Activated CD4-positive, alpha-beta T cell treated with anti-CD3 and anti-CD28 coated beads for 36 hours (primary cell): ENCODE measurements at places on chromosomes 12 and 14. TPM values are rescaled to one million over a fixed set of nuclear protein-coding genes. Genes with fewer than 3 reads are reported as not detected.

The PRKD1 gene
- not detected for total RNA-seq

The CFAP73 gene
- 0.86 TPM for total RNA-seq

The SPIC gene
- total RNA-seq = not detected

The PIGH gene
- total RNA-seq = 21.4 TPM

The OR4Q3 gene
- total RNA-seq = not detected

The FGD4 gene
- not detected for total RNA-seq

The BEGAIN gene
- total RNA-seq = 3.5 TPM

The LRIG3 gene
- total RNA-seq = 0.14 TPM

The ABCB9 gene
- 6.3 TPM for total RNA-seq

The BDKRB2 gene
- total RNA-seq = not detected

The ARID2 gene
- total RNA-seq = 28.2 TPM

The SIX4 gene
- total RNA-seq = 0.11 TPM

The EGLN3 gene
- total RNA-seq = 3.9 TPM

The CABP1 gene
- 0.73 TPM for total RNA-seq

The IL31 gene
- total RNA-seq = 4.0 TPM

The LRRK2 gene
- not detected for total RNA-seq

The IAPP gene
- total RNA-seq = not detected

The PTHLH gene
- total RNA-seq = not detected

The RERGL gene
- total RNA-seq = not detected

The REM2 gene
- total RNA-seq = 0.48 TPM

The HELB gene
- total RNA-seq = 21.0 TPM

The TMCC3 gene
- 0.05 TPM for total RNA-seq
